ENCODE measurements at places on chromosomes 1 and 21. TPM values are rescaled to one million over a fixed set of nuclear protein-coding genes. Genes with fewer than 3 reads are reported as not detected.

GRCh38 chr1:14983277-14983676, 170.3 kb upstream of the TMEM51 start:
- no peak for DNase-seq

- DNase-seq: no peak
Measured at GRCh38 chr21:33937931-33938339, 22.3 kb upstream of the ATP5PO start.

DNA sequence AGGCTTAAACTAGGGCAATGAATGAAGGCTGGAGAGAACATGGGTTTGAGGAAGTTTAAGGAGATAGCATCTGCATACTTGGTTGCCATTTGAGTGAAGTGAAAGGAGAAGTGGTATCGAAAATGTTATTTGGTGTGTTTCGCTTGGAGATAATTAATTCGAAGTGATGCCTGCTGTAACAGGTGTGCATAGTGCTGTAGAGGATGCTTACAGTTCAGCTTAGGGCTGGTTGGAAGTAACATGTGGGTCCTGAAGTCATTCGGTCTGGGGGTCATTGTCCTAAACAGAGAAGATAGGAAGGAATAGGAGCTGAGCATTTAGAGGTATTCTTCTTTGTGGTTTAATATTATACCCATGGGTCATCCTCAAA, 301 bp upstream of the NUDT17 start:
- DNase-seq: no peak

DNA sequence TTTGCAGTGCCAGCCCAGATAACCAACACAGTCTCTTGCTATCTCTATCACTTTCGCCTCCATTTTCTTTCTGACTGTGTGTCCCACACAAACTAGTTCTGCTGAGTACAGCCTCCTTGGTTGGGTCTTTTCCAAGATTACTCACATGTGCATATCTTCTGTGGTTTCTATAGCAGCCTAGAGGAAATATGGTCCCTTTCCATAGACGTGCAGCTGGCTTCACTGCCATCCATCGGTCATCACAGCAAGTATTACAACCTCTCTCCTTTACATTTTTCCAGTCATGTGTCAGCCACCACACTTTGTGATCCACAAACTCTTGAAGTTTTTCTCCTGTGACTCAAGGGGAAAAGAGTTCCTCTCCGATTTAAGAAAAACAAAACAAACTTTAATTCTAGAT, 893.4 kb upstream of the ADGRL4 start:
- DNase-seq: no peak

DNA sequence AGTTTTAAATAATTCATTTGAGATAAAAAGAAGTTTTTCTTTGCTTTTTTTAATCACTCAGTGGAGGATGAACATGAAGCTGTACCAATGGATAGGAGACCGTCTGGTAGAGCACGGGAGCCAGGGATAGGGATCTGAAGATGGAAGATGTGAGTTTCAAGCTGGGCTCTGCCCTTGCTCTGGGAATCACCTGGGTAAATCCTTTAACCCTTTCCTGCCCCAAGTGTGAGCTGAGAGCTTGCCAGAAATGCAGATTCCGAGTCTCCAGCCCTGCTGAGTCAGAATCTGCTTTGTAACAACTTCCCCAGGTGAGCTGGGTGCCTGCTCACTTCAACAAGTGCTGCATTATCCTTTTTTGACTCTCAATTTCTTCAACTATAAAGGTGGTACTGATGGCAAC, 44.1 kb downstream of the ERG start:
- no peak for DNase-seq

DNA sequence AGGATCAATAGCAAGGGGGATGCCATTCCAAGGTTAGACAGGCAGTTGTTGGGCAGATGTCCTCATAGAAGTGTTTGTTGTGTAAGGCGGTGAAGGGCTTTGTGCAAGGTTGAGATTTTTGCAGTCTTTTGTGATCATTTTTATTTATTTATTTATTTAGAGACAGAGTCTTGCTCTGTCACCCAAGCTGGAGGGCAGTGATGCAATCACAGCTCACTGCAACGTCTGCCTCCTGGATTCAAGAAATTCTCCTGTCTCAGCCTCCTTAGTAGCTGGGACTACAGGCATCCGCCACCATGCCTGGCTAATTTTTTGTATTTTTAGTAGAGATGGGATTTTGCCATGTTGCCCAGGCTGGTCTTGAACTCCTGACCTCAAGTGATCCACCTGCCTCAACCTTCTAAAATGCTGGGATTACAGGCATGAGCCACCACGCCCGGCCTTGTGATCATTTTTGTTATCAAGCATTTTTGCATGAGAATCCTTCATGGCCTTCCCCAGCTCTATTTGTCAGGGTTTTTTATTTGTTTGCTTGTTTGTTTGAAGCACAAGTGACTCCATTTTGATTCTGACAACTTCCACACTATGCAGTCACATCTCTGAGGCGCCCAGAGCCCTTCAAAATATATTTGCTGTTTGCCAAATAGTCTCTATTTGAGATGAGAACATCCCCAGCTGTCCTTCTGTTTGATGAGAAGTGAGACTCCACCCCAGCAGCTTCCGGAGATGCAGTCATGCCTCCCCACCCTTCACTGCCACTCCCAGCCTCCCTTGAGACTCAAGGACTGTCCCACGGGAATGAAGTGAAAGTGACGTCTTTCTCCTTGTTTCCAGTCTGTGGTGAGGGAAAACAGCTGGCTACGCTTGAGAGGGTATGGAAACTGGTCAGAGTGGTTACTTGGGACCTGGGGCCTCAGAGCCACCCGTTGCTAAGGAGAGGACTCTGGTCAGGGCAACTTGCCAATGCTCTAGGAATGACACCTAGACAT, 38.0 kb downstream of the TMEM50B start:
- no peak for DNase-seq

DNA sequence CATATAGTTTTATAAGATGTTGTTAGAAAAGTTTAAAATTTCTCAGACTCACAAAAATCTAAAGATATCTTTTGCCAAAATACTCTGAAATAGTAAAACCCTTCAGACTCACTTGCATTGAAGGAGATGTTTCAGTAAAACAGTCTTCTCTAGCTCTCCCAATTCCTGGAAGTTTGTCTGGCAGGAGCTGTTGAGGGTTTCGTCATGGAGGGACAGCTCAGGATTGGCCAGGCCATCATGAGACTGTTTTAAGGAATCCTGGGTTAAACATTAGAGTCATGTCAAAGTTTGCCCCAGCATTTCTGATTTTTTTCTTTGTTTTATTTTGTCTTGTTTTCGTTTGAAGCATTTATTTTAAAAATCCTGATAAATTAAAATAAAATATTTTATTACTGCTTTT, 293.8 kb upstream of the PBX1 start:
- DNase-seq: no peak

DNA sequence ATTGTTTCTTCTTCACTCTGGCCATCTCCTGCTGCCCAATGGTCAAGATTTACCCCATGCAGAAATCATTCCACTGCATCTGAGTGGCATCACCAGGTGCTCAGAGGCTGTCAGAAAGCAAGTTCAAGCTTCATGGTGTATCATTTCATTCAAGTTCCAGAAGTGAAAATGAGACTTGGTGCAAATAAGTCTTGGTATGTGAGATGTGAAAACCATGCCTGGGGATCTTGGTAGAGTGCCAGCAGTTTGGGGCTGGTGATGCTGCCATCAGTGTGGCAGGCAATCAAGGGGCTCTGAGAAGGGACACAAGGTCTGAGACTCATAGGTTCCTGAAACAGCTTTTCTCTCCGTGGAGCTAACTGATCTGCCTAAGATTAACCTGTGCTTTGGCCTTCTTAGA, 52.0 kb downstream of the CD2 start:
- DNase-seq: no peak

DNA sequence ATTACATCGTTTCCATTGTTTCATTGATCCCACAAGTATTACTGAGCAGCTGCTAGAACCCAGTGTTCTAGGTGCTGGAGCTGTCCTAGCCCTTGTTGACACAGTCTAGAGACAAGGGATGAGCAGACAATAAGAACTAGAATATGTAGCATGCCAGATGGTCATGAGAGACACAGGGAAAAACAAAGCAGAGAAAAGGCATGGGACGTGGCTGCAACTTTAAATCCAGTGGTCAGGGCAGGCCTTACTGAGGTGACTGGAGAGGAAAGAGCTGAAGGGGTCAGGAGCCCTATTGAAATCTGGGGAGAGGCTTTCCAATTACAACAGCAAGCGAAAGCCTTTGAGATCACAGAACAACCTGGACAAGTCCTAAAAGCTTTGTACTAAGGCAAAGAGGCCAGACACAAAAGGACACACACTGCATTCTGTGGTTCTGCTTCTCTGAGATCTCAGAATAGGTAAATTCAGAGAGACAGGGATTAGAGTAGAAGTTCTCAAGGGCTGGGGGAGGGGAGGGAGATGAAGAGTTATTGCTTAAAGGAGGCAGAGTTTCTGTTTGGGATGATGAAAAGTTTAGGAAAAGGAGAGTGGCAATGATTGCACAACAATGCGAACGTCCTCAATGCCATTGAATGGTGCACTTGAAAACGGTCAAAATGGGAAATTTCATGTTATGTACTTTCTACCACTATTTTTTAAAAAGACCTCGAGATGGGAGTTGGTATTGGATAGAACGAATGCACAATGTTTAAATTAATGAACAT, 467.4 kb upstream of the VAMP3 start:
- no peak for DNase-seq

DNA sequence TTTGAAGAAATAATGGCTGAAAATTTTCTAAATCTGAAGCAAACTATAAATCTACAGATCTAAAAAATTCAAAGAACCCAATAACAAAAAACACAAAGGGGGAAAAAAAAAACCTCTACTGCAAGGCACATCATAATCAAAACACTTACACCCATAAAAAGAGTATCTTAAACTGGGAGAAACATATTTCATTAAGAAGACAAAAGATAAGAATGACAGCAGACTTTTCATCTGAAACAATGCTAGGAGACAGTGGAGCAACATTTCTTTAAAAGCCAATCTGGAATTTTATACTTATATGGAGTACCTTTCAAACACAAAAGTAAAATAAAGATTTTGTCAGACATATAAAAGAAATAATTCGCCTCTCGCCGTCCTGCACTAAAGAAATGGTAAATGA, 49.1 kb downstream of the COP1 start:
- DNase-seq: no peak

- no peak for DNase-seq
Measured at GRCh38 chr1:211493133-211493871, 1.3 kb upstream of the RD3 start.

DNA sequence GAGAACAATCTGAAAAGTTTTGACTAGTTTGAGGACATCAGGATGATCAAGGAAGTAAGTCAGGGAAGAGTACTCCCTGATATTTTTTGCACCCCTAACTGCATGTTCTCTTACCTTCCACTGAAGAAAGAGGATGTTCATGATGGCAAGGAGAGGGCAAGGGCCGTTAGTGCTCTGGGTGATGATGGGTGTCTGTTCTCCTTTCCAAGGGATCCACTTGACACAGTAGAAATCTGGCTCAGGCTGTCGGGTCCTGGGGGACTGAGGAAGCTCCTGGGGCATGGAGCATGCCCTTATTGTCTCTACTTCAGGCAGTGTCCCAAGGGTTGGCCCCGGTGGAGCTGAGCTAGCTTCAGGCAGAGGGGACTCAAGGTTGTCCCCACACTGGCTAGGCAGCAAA, 4.7 kb downstream of the MINDY1 start:
- DNase-seq: no peak

DNA sequence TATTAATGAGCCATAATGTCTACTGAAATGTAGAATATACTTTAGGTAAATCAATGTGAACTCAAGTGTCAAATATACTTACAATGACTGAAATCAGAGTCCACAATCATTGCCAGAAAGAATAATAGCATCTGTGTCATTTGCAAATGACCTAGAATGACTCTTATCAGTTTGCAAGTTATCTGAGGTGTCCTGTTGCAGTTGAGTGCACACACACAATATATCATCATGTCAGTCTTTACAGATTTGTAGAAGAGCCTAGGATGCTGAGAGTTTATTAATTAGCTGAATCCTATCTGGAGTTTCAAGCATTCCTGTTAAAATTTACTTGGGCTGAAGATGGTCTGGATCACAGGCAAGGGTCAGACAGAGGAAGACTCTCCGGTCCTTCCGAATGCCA, 324.0 kb upstream of the GREM2 start:
- DNase-seq: no peak

The TCHH gene
- 0.07 TPM for polyA plus RNA-seq

The NUDT4B gene
- 0.44 TPM for polyA plus RNA-seq

The ZYG11A gene
- 0.23 TPM for polyA plus RNA-seq

The NEGR1 gene
- 2.9 TPM for polyA plus RNA-seq

The C1orf53 gene
- 2.9 TPM for polyA plus RNA-seq

The SLAMF8 gene
- polyA plus RNA-seq: 0.70 TPM

The SOAT1 gene
- 40.9 TPM for polyA plus RNA-seq

The FCRL4 gene
- polyA plus RNA-seq: not detected

The HIPK1 gene
- polyA plus RNA-seq: 36.7 TPM

The LCE2D gene
- polyA plus RNA-seq: not detected
